ENCODE measurements at places on chromosomes 7 and 10.

DNA sequence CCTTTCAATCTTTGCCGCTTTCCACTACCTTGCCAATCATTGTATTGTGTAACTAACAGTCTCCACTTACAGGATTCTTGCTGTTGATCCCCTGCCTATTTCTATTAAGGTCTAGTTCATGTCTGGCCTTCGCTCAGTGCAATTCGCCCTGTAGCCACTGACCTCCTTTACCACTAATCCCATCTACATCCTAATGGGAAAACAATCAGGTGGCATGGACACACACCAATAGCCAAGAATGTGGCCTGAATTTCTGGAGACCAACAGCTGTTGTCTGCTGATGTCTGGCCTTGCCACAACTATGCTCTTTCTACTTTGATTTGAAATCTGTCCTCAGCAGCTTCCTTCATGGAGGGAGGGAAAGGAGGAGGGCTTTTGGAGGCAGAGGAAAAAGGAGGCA lies 546.2 kb downstream of the SORCS3 start:
- no peak for DNase-seq

- DNase-seq: no peak
These were observed 11.7 kb downstream of the MAP3K8 start for GRCh38 chr10:30445711-30446110.

- no peak for DNase-seq
These were observed 9.0 kb upstream of the TAS2R3 start for GRCh38 chr7:141754939-141755338.

DNA sequence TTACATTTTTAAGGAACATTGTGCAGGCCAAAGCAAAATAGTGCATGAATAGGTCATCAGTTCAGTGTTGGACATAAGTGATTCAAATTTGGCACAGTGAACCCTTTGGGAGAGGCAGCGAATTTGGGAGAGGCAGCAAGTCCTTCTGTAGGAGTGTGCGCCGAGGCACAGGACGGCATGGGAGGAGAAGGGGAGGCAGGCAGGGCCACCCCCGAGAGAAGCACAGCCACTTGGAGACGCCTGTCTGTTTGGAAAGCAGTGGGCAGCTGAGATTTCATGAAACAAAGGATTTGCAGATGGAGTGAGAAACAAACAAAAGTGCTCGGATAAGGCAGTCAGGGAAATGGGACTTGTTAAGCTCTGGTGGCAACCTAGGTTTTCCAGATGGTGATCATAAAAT lies 30.6 kb downstream of the VIPR2 start:
- no peak for DNase-seq

DNA sequence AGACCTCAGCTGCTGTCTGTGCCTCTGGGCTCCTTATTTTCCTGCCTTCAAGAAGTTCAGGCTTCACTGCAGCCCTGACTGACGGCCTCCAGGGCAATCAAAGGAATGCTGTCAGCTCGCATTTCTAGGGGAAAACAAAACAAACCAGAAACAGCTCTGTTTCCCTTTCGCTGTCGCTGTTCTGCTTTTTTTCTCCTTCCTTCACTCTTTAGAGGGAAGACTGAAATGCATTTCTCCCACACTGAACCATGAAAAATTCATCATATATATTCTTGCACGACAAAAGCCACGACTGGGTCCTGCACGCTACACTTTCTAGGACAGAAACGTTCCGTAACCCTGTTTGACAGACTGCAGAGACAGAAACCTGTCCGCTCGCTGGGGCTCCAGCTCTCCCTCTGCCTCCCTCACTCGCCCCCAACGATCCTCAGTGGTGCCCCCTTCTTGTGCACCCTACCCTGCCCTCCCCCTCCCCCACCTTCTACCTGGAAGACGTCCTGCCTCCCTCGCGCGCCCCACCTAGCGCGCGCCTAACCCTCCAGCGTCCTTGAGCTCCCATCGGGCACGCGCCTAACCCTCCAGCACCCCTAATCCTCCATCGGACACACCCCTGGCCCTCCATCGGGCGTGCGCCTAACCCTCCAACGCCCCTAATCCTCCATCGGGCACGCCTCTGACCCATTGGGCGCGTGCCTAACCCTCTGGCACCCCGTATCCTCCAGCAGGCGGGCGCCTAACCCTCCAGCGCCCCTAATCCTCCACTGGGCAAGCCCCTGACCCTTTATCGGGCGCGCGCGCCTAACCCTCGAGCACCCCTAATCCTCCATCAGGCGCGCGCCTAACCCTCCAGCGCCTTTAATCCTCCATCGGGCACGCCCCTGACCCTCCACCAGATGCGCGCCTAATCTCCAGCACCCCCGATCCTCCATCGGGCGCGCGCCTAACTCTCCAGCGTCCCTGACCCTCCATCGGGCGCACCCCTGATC lies 37.1 kb downstream of the SVOPL start:
- DNase-seq: no peak

DNA sequence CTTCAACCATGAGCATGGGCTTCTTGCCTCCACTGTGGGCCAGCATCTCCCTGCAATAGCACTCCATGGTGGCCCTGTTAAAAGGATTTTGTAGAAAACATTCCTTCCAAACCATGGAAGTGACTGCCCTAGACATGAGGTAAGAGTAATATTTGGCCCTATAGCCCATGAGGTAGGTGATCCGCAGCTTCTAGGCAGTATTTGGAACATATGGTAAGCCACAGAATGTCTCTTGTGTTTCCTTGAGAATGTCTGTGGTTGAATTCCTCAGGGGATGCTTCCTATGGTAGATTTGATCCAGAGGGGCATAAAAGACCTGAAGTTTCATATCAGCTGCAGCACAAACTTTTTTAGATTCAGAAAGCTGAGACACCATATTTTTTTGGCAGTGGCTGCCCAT lies 54.9 kb downstream of the TMEM168 start:
- no peak for DNase-seq

DNA sequence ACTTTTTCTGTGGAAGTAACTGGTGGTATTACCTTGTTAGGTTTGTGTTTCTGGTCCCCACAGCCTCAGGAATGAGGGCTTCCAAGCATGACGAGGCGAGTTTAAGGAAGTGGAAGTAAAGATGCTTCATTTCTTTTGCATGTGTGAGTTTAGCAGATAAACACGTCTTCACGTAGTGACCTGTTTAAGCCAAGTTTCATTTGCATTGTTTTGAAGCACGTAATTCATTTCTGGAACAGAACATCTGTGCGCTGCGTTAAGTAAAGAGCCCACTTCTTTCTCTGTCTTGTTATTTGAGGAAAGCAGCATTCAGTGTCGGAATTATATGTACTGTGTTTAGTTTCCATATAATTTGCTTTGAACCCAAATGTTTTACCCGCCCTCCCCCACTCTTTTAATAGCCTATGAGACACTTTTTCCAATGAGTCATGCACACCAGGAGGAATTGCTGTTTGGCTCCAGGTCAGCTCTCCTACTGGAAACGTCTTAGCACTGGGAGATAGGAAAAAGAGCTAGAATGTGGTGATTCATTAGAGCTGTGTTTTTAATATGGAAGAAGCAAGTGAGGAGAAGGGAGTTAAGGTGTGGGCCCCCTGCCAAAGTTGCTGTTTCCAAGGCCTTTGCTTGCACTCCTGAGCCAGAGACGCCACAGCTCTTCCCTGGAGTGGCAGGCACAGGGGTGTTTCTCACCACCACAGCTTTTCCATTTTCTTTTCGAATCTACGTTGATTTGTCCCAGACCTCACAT lies 36.7 kb downstream of the BTBD16 start:
- no peak for DNase-seq

- no peak for DNase-seq
These were observed 128.1 kb upstream of the ANK3 start for GRCh38 chr10:60517805-60518204.

GRCh38 chr10:119642556-119643111 lies 8.5 kb upstream of the BAG3 start:
- no peak for DNase-seq

- DNase-seq: no peak
These were observed 26.4 kb upstream of the SRGN start for GRCh38 chr10:69061305-69062161.

DNA sequence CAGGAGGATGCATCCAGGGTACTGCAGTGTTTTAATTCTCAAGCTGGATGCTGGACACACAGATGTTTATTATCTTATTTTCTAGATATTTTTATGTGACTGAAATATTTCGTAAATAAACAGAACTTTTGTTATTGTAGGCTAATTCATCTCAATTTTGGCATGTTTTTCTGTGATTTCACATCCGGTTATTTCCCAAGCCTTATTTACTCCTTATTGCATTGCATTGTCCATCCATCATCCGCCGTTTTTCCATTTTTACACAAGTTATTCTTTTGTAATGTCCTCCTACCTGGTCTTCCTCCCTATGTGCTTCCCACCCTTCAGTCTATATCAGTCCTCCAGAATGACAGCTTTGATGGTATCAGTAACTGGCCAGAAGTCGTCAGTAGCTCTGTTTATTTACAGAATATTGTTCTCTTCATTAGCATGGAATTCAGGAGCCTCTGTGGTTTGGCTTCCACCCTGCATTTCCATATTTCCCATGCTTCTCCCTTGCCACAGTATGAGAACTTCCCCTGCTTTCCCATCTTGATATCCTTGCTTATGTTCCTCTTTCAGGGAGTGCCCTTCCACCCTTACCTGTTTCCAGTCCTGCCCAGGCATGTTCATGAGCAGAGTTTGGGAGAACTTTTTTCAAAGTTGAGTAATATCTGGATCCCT lies 16.1 kb downstream of the GNAI1 start:
- no peak for DNase-seq

DNA sequence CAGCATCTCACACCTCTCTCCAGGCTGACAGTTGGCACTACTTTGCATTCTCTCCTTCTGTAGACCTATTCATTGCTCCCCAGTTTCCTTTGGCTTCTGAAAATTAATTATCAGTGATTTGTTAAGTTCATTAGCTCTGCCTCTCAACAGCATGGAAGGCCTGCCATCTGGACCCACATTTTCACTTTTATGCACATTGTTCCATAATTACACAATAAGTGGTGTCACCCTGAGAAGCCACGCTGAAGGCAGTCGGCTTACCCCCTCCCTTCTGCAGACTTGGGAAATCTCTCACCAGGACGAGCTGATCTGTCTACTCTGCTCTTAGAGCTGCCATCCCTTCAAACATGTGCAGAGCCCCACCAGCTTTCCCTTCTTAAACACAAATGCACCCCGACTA lies 64.7 kb downstream of the SLIT1 start:
- DNase-seq: no peak

DNA sequence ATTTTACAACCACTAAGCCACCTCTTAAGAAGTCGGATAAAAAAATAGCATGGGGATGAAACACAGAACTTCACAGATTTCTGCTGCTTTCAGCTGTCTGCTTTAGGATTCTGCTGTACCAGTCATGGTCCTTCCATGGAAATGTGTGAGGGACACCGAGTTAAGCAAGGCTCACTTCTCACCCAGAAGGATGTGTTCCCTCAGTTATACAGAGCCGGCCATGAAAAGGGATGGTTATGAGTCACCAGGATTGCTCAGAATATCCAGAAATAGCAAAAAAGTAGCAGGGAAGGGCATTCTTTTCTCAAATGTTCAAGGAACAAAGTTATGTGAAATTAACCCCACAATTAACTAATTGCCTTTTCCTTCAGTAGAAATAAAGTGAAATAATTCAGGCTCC lies 124.4 kb downstream of the AMPH start:
- DNase-seq: no peak

- DNase-seq: no peak
These were observed 2.4 kb upstream of the ARID5B start for GRCh38 chr10:61899069-61899531.

DNA sequence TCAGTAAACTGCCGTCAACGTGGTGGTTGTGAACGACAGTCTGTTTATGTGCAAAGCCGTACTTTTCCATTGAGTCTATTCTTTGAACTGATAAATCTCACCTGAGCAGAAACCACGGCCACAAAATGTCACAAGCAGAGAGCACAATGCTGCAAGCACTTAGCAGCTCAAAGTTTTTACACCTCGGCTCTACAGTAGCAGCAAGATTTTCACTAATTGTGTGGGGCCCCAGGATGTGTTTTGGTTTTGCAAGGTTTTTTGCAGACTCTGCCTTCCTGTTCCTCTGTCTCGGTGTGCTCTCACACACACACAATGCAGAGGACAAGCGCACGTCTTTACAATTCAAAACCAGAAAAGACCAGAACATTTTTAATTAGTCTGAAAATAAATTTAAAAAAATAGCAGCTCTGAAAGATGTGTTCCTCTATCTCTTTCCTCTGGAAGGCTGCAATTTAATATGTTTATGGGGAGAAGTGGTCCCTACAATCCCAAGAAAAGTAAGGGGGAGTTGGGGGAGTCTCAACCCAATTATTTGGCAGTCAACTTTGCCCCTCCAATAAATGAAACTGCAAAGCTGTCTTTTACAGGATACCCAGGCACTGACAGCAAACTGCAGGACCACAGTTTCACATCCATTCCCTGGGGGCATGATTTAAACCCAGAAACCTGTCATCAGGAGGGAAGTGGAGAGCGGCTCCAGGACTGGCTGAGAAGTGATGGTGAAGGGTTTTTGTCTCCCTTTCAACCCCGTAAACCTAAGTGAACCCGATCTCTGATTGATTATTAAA lies 73.8 kb upstream of the SFMBT2 start:
- no peak for DNase-seq

DNA sequence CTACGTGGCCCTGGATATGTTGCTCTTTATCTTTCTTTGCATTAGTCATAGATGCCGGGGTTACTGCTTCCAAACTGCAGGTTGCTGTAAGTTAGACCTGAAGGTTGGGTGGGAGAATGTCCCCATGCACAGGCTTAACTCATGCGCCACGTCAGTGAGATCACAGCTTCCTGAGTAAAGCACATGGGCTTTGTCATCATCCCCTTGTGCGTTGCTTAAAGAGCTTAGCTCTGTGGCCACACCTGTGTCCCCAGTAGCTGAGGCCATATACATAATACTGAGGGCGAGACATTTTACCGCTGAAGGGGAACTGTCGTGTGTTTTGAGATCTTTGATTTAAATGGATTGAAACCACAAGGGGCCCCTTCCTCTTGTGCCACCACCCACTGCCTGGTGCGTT lies 45.8 kb upstream of the BTBD16 start:
- DNase-seq: no peak

DNA sequence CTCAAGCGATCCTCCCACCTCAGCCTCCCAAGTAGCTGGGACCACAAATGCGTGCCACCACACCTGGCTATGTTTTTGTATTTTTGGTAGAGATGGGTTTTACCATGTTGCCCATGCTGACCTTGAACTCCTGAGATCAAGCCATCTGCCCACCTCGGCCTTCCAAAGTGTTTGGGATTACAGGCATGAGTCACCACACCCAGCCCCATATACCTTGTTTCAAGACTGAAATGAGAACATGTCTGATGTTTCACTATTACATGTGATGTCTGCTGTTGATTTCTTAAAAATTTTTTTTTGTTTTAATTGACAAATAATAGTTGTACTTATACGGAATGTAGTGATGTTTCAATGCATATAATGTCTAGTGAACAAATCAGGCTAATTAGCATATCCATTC lies 14.5 kb downstream of the KLHL7 start:
- no peak for DNase-seq

DNA sequence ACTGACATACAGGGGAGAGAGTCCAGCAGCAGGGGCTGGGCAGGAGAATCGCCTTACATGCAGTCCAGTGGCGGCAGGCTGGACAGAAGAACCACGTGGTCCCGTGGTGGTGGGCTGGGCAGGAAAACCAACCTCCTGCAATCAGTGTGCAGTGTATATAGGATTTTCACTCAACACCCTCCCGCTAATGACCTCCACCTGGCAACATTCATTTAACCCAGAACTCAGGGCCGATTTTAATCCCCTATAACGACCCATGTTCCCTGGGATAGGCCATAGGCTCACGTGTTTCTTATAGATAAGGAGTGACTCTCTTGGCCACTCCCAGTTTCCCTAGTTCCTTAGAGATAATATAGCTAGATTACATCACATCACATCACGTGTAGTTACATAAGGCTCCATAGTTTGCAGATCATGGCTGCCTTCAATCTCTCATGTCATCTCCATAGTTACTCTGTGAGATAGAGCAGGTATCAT lies 19.4 kb downstream of the MTURN start:
- DNase-seq: no peak

- no peak for DNase-seq
These were observed 12.5 kb upstream of the CDK6 start for GRCh38 chr7:92848851-92849250.

Measured in esophagus squamous epithelium (tissue), 5 donors.